AG10803 (cell line): ENCODE measurements at places on chromosomes 12 and 14.

- DNase-seq, result no peak
Measured at GRCh38 chr14:78737116-78737515, 566.9 kb downstream of the NRXN3 start.

DNA sequence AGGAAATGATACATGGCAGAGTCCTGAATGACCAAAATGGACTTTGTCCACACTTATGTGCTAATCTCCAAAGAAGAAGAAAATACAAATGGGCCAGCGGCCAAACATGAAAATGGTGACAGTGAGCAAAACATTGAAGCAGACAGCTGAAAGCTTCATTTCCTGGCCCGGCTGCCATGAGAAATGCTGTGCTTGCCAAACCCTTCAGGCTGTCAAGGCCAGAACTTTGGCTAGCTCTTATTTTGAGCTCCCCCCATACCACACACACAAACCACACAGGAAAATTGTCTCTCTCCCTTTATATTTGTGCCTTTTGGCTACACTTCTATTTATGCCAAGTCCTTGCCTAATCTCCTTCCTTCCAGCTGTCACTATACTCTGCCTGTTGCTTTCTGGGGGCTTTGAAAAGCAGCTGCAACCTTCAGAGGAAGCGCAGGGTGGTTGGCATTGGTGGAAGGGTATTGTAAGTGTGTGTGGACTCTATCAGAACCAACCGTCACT, 323.8 kb downstream of the RAD51B start:
- peak; percentile 98 for DNase-seq

DNA sequence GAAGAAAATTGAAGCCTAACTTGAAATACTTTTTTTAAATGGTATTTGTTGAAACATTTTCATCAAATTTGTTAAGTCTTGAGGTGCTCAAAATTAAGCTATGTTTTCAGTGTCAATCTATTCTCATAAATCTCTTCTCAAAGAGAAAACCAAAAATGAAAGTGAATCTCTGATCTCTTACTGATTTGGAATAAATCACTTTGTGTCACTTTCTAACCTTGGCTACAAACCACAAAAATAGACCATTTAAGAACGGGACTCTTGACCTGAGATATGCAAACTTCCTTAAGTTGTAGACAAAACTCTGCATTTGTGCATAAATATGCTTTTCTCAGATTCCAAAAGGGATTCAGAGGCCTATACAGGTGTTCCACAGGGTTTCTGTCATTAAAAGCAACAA, 192.9 kb downstream of the SEC23A start:
- DNase-seq, result no peak

DNA sequence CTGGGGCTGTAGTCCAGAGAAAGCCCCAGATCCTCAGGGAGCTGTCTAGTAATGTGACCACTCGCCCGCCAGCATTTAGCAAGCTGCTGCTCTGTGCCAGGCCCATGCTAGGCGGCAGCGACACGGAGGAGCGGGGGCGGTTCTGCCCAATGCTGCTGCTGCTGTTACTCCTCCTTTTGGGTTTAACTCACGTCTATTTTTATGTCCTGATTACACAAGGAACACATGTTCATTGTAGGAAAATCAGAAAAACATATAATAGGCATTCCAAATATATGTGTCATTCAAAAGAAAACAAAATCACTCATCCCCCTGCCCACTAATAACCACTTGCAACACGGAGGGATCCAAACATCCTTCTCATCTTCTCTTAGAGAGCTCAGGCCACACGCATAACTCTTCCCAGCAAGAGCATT, 30.4 kb downstream of the CCDC92 start:
- DNase-seq, result peak; percentile 93

DNA sequence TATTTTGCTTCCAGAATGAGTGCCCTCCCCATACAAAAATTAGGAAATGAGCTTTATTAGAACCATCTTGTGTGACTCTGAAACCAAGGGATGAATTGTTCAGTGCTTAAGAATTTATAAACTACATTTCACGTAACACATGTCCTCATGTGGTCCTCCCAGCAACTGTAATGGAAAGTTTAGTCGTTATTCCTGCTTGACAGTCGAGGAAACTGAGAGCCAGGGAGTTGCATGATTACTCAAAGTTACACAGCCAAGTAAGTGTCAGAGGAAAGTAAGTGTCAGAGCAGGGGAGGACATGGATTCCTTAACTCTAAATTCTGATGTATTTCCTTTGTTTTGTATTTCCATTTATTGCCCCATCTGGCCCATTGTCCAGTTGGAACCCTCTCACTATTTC, 453.9 kb downstream of the FUT8 start:
- peak; percentile 96 for DNase-seq

DNA sequence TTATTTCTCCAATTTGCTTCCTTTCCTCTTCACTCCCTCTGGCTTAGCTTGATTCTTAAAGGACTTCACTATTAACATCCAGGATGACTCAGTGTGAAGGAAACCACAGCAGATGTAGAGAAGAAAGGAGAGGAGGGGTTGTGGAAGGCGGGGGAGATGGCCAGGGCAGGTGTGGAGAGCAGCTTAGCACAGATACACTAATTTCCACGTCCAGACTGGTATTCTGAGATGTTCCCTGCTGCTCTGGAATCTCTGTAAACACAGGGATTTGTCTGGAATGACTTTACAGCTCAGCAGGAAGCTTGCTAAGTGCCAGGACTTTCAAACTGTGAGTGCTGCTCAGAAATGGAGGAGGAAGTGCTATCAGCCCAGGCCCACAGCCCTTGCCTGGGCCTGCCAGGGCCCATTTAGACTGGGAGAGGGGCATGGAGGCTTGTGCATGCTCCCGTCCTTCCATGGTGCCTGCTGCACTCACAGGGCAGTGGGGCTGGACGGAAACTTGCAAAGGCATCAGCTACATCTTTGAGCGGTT, 202.5 kb upstream of the DDHD1 start:
- DNase-seq, result peak; percentile 51

- DNase-seq, result no peak
Measured at GRCh38 chr12:90407841-90408240, 547.1 kb downstream of the CCER1 start.

GRCh38 chr14:65937960-65938316, 525.4 kb downstream of the FUT8 start:
- DNase-seq, result no peak

GRCh38 chr12:109088818-109089217, 4.5 kb downstream of the ALKBH2 start:
- peak; percentile 22 for DNase-seq

GRCh38 chr12:119894916-119895315, 17.8 kb upstream of the CIT start:
- no peak for DNase-seq

DNA sequence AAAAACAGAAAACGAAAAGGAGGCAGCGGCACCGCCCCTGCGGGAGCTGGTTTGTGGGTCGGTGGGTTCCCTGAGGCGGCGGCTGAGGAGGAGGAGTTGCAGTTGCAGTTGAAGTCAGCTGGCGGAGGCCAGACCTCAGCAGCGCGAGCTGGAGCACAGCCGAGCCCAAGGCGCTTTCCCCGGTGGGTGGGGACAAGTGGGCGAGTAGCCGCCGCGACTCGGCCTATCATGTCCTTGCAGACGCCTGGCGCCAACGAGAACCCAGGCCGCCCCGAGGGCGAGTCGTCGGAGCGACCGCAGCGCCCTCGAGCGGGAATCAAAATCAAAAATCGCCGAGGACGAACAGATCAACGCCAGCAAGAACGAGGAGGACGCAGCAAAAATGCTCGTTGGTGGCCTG, 12.7 kb upstream of the CLEC1A start:
- DNase-seq, result no peak

DNA sequence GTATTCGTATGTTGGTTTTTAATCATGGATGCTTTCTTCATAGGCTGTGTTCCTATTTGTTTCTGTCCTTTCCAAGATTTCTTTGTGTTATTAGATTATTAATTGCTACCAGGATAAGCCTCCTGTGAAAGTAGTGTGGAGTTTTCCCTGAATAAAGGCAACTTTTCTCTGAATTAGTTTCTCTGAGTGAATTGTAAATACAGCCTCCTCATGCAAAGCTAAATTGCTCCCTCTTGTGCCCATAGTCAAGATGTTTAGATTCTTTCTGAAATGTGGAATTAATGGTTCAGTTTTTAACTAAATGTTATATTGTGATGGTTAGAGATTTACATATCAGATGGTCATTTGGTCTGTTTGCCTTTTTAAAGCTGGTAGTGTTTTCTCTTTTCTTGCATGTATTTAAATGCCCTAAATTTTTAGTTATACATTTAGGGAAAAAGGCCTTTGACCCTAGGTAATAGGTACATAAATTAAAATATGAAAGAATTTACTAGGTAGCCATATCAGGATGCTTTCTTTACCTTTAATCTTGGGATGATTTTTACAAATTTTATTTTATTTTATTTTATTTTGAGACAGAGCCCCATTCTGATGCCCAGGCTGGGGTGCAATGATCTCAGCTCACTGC, 8.9 kb downstream of the APAF1 start:
- peak; percentile 73 for DNase-seq

GRCh38 chr14:93343266-93343665, 3.7 kb upstream of the COX8C start:
- no peak for DNase-seq
